ENCODE measurements at places on chromosomes 5 and 9.

GRCh38 chr9:3027210-3027609, 183.3 kb upstream of the PUM3 start:
- no peak for DNase-seq

- DNase-seq: no peak
Measured at GRCh38 chr5:79193643-79194042, 42.3 kb upstream of the JMY start.

GRCh38 chr5:103772248-103772647, 209.7 kb upstream of the NUDT12 start:
- no peak for DNase-seq

GRCh38 chr9:129801504-129801903, 1.5 kb upstream of the TOR1B start:
- no peak for DNase-seq

DNA sequence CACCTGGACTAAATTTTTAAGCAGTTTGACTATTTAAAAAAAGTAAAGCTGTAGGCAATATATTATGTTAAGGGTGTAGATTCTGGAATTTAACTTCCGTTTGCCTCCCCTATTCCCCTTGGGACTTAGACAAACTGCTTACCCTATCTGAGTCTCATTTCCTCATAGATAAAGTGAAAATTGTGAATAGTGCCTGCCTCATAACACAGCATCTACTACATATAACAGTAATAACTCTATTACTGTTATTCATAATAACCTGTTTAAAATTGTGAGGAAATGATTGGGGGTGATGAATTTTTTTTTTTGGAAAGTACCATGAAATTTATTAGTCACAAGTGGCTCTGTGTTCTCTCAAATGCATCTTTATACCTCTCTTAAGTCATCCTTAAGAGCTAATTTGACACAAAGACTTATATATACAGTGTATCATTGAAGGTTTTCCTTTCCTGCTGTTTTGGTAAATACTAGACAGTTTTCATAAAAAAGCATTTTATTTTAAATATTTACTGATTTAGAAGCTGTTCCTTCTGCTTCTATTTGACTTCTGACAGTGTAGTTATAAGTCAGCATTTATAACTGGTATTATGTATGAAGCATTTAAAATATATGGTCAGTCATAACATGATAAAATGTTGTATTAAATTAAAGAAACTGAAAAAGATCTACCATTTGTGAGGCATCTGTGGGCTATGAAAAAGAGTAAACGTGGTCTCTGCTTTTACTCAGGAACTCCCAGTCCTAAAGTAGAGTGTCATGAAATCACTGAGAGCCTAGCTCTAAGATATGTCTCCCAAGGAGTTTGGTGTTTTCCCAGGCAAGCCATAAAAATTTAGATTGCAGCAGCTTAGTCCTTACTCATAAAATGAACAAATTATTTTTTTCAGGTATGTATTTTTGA, 46.4 kb downstream of the MCCC2 start:
- DNase-seq: no peak

DNA sequence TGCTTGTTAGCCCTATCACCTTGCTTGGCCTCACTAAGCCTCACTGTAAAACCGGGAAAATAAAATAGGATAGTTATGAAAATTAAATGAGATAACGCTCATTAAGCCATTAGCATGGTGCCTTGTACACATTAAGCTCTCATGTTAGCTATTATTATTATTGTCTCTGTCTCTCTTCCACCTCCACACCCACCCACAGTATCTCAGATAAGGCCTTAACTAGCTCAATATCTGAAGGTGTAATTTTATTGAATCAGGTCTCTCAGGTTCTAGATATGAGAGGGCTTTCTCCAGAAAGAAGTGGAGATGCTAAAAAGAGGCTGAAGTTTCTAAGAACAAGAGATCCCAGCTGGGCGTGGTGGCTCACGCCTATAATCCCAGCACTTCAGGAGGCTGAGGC, 27.6 kb downstream of the GFRA3 start:
- no peak for DNase-seq

DNA sequence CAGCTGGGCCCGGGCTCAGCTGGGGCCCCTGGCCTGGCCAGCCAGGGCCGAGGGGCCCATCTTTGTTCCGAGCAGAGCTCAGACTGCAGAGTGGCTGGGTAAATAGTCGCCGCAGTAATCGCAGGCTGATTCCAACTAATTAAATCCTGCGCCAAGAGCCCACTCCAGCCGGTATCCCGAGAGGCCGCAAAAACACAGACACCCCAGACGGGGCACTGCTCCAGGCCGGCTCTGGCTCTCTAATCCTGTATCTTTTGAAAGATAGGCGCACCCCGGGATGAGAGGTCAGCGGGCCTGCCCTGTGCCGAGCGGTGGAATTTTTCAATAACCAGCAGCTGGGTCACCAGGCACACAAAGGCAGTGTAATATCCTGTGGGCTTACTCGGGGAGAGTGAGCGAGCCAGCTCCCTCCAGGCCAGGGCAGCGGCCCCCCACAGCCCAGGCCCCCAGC, 57.7 kb downstream of the LMX1B start:
- no peak for DNase-seq

GRCh38 chr5:132747616-132748440, 602 bp downstream of the CCNI2 start:
- peak; percentile 38 for DNase-seq

DNA sequence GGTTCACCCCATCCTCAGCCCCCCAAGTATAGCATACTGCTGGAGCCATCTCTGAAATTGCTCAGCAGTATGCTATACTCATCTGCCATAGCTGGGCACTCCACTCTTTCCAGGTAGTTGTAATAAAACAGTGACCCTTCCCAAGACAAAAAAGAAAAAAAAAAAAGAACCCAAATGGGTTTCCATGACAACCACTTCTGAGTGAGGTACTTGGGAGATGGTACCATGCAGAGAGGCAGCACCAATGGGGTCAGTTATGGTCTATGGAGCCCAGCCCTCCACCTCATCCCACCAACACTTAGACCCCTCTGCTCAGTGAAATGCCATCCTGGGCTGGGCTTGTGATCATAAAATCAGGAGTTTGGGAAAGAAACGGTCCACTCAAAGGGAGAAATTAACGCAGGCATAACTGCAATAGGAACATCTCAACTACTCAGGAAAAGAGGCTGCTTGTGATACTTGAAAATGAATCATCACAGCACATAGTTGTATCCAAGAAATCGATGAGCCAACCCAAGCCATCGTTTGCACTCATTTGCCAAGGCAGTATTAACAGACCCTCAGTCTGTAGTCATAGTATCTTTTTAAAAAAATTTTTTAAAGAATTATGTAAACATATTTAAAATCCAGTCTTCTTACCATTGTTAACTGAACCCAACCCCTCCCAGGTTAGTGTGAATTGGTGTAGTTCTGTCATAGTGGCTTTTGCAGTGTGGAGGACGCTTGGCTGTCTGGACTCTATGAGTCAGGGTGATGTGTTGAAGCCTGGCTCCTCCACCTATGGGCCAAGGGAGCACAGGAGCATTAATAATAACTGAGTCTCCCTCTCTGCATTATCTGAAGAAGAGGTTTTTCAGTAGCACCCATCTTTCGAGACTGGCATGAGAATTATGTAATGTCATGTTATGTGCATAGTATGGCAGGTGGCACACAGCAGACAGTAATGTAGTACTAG, 402.7 kb downstream of the SPOCK1 start:
- no peak for DNase-seq

DNA sequence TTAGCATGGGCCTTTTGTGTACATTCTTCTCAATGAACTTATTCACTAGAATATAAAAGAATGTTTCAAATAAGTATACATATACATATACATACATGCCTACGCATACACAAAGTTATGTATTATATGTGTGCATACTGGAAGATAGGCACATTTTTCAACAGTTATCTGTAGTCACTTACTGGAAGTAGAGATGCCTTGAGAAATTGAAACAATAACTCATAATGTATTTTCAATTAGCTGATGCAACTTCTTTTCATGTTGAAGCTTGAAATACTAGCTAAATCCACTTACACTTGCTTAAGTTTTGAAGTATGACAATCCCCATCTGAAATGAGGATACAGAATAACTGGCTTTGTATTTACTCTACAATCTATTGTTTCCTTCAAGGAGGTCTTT, 469.0 kb upstream of the PTGER4 start:
- no peak for DNase-seq

- DNase-seq: no peak
Measured at GRCh38 chr5:72860499-72860898, 44.0 kb downstream of the TNPO1 start.

DNA sequence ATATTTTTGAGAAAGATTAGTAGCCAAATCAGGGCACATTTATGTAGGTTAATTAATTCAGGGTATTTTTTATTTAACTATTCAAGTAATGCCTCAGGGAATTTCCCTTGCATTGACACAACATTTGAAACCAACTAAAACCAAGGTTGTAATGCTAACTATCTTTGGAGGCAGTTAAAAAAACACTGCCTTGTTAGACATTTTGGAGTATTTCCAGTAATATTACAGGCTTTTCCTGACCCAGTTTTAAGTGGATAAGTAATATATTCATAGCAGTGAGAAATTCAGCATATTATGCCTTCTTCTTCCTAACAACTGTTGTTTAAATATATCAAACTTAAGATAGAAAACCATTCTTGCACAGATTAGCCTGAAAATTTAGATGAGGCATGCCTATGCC, 175.1 kb downstream of the TMC1 start:
- DNase-seq: no peak

DNA sequence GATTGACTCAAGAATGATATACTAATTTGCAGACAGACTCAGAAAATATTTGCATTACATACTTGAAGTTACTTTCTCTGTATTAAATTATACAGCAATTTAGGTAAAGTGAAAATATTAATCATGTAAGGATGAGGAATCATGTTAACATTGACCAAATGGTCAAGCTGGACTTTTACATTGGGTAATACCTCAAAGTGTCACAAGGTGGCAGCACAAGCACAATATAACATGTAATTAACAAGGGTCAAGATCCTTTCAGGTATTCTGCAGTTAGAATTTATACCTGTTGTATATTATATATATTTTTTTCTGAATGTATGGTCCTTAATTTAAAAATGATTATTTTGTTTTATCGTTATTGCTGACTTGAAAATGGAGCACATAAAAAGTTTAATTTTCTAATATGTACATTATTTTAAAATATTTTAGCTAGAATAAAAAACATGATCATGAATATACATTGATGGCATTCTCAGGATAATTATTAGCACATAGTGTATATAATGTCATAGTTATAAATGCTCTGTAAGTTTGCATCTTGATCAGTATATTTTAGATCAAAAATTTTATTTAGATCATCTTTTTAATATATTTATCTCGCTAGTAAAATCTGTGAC, 8.6 kb downstream of the HAPLN1 start:
- DNase-seq: no peak

DNA sequence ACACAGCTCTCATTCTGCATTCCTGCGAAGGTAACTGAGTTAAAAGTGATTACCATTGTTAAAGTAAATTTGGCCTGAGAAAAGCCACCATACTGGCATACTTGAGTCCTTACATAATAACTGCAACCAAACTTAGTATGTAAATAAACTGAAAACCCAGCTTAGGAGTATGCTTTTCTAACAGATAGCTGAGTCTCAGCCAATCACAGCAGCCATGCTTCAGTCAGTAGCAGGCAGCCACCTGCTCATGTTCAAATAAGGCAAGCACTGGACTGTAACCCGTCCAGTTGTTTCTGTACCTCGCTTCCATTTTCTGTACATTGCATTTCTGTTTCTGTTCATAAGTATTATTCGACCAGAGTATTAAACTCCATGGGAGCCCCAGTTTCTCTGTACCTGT, 58.6 kb downstream of the GCNT4 start:
- DNase-seq: no peak

- no peak for DNase-seq
Measured at GRCh38 chr9:133950629-133951111, 41.5 kb downstream of the VAV2 start.

GRCh38 chr5:52727020-52727419, 60.7 kb upstream of the ITGA1 start:
- DNase-seq: no peak

DNA sequence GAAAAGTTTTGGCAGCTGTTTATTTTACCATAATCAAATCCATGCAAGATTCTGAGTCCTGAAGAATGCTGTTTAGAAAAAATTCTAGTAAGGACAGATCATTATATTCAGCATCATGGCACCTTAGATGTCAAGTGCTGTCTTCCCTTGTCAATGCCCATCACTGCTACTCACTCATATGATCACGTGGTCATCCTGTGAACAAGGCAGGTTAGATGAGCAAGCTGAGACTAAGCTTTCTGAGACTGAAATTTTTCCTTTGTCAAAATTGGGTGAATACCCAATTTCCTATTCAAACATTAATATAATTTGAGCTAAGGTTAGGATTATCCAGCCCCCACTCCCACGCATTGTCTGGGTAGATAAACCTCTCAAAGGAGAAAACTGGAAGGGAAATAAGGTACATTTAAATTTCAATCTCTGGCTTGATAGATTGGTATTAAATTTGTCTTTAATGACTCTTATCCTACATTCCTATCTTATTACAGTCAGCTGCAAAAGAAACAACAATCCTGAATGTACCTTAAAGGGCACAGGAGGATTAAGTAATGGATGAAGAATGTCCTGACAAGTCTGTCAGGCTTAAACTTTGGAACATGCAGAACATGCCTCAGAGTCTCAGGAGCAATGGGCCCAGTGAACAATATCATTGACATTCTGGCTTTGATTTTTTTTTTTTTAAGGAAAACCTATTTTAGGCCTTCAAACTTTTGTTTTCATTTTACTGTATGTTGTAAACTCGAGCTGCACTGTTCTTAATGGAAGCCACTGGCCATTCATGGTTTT, 148.7 kb upstream of the RANBP3L start:
- no peak for DNase-seq

GRCh38 chr5:34524123-34524522, 132.0 kb upstream of the RAI14 start:
- no peak for DNase-seq

DNA sequence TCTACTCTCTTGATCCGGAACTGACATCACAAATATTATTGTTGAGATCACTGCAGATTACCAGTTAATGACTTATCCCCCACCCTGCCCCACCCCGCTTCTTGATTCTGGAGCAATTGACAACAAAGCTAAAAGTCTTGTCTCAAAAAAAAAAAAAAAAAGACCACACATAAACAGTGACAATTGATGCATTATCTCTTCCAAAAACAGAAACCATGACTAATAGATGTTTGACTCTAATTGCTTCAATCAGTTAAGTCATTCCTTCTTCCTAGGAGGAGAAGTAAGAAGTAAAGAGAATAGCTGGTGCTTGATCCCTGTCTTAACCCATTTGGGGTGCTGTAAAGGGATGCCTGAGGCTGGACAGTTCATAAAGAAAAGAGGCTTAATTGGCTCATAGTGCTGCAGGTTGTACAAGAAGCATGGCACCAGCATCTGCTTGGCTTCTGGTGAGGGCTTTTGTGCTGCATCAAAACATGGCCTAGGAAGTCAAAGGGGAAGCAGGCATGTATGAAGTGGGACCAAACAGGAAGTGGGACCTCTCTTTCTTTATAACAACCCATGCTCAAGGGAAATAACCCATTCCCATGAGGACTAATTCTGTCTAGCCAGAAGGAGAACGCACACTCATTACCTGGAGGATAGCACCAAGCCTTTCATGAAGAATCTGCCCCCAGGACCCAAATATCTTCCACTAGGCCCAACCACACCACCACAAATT, 158.7 kb downstream of the TMEM167A start:
- no peak for DNase-seq
